ENCODE measurements at places on chromosomes 7 and 10.

- DNase-seq = no peak
Measured at GRCh38 chr7:229184-229964, 37.0 kb downstream of the FAM20C start.

- no peak for DNase-seq
Measured at GRCh38 chr10:60614363-60614762, 163.9 kb upstream of the CDK1 start.

- no peak for DNase-seq
Measured at GRCh38 chr10:104548090-104548489, 93.0 kb upstream of the SORCS3 start.

DNA sequence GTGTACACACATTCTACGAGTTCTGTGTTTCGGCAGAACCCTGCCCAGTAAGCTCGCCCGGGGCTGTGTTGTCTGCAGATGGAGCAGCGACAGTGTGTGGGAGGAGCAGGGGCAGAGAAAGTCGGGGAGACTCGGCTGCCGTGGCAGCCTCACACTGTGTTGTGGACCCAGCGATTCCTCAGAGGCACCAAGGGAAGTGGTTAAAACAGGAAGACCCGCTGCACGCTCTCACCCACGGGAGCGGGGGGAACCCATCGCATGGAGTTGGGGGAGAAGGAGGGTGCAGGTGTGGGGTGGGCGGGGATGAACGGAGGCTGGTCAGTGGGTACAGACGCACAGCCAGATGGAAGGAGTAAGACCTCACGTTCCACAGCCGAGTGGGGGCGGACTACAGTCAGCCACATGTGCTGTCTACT lies 250.2 kb downstream of the ELFN1 start:
- no peak for DNase-seq

GRCh38 chr10:103535595-103535994 lies 42.1 kb downstream of the NEURL1 start:
- DNase-seq = no peak

GRCh38 chr10:76430061-76430645 lies 998.7 kb downstream of the LRMDA start:
- no peak for DNase-seq

GRCh38 chr7:150997075-150997511 lies 6.3 kb downstream of the NOS3 start:
- DNase-seq = no peak

GRCh38 chr10:101560298-101561067 lies 27.6 kb downstream of the POLL start:
- DNase-seq = no peak

DNA sequence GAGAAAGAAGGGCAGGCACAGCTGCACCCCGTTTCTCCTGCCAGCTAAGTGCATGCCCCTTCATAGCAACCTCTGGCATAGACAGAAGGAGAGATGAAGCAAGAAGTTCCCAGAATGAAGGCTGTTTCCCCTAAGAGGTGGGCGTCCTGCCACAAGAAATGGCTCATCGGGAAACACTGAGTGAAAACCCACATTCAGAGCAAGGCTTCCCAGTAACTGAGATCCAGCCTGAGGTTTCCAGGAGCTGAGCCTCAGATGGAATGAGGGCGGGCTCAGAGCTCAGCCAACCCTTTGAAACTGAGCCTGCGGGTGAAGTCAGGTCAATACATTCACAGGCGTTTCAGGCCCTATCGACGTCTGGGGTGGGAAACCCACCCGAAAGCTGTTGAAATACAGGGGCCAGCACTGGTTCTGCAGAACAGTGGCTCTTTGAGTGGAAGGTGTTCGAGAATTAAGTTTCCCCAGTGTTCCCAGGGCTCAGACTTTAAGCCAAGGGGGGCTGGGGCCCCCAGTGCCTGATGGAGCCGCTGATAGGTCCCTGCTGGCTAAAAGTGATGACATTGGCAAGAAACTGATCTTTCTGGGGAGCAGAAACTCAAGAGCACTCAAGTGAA lies 510.2 kb downstream of the RPS24 start:
- DNase-seq = no peak
